ENCODE measurements at places on chromosomes 16 and 17.
A peak's percentile ranks its signal among the peaks of the same experiment; 100 is the strongest.

- no peak for DNase-seq
Observed at GRCh38 chr17:56165072-56165641, 11.9 kb downstream of the ANKFN1 start.

DNA sequence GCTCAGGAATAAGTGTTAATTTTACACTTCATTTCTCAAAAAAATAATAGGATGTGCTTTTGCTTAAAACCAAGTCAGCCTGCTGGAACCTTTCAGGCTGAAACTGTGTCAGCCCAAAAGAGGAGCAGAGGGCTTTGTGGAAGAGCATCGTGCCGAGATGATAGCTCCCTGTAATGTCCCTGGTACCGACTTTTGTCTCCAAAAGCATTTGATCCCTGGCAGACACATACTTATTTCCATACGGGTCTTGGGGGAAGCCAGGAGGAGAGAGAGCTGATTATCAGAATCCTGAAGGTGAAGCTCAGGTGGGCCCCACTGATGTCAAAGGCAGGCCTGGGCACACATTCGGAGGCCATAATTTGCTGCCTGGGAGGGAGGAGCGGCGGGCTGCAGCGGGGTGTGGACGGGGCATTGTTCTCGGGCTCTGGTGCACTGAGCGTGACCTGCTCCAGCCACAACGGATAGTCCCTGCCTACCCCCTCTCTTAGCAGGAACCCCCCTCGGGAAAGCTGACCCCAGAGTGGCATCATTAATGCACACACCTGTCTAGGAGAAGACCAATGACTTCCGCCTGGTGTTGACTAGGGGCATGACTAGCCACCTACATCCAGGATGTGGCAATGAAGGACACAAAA, 155.9 kb downstream of the C16orf78 start:
- no peak for DNase-seq

DNA sequence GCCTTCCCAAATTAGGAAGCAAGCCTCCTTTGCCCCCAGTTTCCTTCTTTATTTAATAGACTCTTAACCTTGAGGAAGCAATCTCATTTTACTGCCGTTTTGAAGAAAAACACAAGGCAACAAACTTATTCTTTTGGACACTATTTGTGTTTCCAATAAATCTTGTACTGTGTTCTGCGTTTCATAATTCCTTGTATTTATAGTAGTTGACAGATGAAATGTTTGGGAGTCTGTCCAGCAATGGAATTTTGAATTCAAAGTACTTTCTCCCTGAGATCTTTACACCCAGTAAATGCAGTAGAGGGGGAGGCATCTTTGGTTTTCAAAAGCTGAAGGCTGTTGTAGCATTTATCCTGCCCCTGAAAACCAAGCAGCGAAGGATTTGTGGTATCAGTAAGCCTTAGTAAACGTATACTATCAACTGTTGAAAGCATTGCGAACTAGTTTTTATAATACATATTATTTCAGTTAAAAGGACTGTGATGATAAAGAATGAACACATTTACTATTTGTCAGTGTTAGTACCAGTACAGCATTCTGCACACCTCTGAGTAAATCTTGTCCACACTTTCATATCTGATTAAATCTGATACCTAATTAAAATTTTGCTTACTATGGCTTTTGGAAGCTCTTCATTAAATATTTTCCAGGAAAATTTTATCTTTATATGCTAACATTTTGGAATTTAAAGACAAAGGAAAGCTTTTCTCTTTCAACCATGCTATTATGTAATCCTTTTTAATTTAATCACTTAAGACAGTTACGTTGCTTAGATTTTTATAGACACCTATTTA, 83.1 kb downstream of the TNRC6C start:
- no peak for DNase-seq

DNA sequence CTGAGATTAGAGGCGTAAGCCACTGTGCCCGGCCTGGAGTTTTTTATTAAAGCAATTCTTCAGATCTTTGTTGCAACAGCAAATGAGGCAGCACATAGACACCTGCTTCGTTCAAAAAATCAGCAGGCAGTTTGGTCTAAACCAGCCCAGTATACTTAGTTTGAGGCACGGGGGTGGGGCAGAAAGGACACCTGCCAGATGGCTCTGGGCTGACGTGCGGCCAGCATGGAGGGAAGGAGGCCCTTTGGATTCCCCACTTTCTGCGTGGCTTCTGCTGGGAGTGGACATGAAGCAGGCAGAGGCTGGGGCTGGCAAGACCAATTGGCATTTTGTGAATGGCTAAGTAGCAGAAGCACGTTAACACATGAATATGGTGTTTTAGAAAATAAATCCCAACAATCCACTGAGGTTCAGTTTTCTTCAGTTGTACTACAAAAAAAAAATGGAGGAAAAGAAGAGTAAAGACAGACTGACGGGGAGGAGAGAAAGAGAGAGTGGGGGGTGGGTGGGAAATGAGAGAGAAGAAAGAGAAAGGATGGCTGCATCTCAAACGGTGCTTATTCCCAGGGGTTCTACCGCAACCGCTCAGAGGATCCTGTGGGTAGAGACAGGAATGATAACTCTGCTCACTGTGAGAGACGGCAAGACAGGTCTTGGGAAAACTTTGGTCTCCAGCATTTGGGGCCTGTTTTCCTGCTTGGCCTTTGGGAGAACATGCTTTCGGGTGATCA, 16.3 kb downstream of the C16orf46 start:
- DNase-seq, result no peak

GRCh38 chr17:73878923-73879322, 234.7 kb upstream of the SDK2 start:
- no peak for DNase-seq

DNA sequence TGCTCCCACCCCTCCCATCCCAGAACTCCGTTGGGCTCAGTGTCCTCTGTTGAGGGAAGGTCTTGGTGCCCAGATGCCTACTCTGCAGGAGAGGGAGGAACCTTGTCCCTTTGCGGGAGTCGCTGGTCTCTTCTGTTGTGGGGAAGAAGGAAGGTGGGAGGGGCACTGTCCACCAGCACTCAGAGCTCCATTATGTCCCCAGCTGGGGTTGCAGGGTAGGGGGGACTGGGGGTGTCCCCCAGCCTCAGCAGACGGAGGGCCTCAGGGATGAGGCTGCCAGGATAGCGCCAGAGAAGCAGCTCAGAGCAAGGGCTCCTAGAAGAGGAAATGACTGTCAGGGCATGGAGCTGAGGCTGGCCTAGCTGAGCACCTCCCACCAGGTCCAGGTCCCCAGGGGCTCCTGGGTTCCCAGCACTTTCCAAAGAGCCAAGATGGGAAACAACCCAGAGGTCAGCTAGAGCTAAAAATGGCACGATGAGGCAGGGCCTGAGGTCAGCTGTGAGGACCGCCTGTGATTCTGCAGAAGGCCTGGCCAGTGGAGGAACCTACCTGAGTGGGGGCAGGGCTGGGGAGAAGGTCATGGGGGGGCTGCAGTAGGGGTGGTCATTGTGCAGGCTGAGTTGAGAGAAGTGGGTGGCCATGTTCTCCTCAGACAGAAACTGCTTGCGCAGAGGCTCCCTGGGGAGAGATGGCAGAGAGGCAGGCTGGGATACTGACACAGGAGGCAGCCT, 893 bp downstream of the HCFC1R1 start:
- DNase-seq, result no peak

DNA sequence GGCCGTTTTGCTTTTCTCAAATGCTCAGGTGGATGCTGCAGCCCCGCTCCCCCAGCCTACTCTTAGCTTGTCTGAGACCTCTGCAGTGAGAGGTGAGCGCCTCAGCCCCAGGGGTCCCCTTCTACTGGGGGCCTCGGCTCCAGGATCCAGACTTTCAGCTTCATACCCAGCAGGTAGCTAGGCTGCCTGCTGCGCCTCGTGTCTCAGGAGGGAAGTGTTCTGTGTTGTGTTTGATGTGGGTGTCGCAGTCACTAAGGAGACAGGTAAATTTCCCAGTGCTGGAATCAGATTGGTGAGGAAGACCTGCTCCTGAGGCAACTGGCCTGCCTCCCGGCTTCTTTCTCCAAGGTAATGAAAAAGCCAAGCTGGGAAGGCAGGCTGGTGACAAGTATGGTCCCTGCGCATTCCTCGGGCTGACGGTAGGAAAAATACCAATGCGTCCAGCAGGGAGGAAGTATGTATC, 604.0 kb upstream of the SALL1 start:
- DNase-seq, result no peak

DNA sequence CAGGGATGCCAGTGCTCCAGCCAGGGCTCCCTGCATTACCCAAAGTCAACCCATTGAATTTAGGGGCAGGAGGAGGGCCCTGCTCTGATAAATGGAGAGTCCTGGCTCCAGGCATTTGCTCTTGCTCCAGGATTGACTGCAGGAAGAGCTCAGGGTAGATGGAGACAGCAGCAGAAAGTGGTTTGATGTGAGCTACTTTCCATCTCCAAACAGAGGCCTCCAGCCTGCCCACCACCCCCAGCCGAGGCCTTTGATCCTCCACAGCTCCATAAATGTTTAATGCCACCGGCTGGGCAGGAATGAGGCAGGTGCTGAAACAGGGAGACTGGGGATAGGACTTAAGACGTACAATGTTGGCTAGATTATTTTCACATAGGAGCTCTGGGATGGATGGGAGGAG, 4.3 kb upstream of the SEZ6 start:
- no peak for DNase-seq

DNA sequence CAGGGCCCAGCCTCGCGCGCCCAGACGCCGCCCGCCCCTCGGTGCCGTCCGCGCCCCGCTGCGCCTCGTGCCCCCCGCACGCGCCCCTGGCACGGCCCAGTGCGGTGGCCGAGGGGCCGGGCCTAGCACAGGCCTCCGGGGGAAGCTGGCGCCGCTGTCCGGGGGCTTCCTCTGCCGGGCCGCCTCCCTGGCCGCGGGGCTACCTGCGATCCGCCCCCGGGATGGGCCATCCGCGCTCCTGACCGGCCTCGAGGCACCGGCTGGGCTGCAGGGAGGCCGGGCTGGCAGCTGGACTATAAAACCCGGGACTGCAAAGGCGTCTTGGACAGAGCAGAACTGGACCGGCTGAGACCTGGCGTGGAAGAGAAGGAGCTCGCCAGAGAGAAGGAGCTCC, 783 bp downstream of the BHLHA9 start:
- DNase-seq, result no peak

DNA sequence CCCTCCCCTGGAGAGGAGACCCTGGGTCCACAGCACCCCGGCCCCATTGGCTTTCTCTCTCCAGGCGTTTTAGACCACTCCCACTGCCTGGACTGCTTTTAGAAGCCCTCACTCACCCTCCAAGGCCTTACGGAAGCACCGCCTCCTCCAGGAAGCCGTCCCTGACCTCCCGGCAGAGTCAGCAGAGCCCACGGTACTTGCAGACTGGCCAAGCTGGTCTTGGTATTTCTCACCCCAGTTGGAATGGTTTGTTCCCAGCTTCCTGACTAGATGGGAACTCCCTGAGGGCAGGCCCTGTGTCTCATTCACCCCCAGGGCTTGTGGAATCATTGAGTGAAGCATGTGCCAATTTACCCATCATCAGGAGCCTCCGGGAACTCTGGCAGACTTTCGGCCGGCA, 9.2 kb downstream of the SCGB1C2 start:
- peak; percentile 31 for DNase-seq

- DNase-seq, result no peak
Observed at GRCh38 chr17:13885953-13886889, 183.1 kb upstream of the COX10 start.

DNA sequence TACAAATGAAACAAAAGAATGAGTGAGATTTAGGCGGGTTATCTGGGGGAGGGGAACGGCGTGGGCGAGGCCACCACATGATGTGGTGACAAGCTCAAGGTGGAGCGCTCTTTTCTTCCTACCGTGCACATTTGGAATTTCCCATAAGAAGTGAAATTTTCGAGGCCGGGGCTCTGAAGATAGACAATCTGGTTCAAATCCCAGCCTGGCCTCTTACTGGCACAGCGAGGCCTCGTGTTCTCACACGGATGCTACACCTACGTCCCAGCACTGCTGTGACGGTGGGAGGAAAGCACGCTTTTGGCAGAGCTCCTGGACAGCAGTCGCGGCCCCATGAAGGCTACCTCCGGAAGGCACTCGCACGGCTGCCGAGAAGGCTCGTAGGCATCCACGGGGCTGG, 25.2 kb downstream of the ZDHHC7 start:
- DNase-seq, result peak; percentile 74

DNA sequence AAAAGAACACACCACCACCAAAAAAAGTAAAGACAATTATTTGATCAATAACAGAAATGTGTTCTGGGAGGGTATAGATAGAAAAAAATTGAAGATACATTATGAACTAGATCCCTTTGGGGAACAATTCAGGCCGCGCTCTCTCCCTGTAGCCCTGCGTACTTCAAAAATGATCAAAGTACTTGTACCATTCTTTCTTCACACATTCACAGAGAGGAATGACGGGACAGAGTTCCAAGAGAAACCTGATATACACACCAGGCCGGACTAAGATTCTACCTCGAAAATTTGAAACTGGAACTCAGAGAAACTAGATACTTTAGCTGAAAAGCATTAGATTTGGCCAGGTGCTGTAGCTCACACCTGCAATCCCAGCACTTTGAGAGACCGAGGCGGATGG, 50.0 kb downstream of the CNOT1 start:
- DNase-seq, result no peak

DNA sequence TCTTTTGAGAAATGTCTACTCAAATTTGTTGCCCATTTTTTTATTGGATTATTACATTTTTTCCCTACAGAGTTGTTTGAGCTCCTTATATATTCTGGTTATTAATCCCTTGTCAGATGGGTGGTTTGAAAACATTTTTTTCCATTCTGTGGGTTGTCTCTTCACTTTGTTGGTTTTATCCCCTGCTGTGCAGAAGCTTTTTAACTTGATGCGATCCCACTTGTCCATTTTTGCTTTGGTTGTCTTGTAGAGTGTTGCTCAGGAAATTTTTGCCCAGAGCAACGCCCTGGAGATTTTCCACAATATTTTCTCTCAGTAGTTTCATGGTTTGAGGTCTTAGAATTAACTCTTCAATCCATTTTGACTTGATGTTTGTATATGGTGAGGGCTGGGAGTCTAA, 592.8 kb upstream of the GOT2 start:
- no peak for DNase-seq

DNA sequence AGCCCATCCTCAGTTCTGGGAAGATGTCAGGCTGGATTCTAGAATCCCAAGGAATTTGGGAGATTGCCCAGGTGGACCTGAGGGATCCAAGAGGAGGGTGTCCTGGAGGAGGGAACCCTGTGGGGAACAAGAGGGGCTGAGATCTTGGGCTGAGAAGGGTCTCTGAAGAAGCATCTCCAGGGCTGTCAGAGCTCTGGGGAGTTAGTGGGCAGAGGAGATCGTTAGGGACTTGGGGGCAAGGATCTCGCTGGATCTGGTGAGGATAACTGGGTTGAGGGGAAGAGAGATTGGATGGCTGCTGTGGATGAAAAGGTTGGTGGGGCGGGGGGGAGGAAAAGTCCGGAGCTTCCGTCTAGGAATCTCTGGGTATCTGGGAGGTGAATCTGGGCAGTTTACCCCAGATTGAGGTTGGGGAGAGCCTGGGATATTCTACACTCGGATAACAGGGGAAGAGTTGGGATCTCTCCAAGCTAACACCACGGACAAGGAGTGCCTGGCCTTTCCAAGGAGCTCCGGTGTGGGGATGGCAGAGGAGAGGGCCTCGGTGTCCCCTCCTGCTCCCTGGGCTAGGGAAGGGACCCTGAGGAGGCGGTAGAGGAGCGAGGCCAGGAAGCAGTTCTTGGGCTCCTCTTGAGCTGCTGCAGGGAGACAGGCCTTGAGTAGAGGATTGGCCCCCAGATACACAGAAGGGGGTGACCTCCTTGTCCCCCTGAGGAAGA, 1.7 kb downstream of the FBXL19 start:
- DNase-seq, result no peak

- DNase-seq, result no peak
Observed at GRCh38 chr16:53651357-53651756, 52.3 kb downstream of the RPGRIP1L start.
